Stimulated activated CD4-positive, alpha-beta T cell treated with anti-CD3 and anti-CD28 coated beads, Interleukin-15, amount 100 ng/mL, for 1 hour (primary cell): ENCODE measurements at places on chromosomes 12 and 14.

DNA sequence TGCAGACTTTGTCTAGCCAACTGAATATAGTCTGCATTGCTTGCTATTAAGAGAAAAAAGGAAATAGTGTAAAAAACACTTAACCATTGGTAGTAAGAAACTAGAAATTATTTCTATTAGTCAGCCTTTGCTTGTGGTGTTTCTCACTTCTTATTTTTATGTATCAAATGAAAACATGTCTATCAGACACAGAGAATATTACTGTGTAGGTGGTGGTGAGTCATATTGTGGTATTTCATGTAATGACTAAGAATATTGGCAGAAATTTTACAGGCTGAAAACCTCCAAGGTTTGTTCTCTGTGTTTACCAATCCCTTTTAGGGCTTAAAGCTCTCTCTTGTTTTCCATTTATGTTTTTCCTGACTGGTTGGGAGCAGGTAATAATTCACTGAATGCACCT is 87.2 kb downstream of the DAAM1 start:
- DNase-seq = no peak

DNA sequence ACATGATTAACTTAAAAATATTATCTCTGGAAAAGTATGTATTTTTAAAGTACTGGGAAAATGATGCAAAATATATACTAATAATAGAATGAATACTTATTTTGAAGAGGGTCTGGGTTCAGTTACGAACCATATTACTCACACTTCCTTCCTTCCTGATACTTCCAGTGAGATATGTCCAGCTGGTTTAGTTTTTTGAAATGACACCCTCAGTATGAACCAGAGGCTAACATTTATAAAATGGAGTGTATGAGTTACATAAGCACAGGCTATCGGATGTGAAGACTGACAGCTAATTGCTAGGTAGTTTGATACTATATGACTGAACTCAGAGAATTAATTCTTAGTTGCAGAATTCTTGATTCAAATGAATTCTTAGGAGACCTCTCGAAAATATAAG is 122.9 kb downstream of the OTOGL start:
- DNase-seq = no peak

- no peak for DNase-seq
Observed at GRCh38 chr12:98123021-98123461, 392.3 kb upstream of the TMPO start.

- no peak for DNase-seq
Observed at GRCh38 chr14:94171208-94171607, 2.9 kb upstream of the PPP4R4 start.

GRCh38 chr14:78448164-78449094 is 278.3 kb downstream of the NRXN3 start:
- no peak for DNase-seq

- no peak for DNase-seq
Observed at GRCh38 chr12:9084417-9084816, 31.3 kb downstream of the A2M start.

GRCh38 chr12:80979816-80980215 is 42.1 kb upstream of the LIN7A start:
- no peak for DNase-seq

DNA sequence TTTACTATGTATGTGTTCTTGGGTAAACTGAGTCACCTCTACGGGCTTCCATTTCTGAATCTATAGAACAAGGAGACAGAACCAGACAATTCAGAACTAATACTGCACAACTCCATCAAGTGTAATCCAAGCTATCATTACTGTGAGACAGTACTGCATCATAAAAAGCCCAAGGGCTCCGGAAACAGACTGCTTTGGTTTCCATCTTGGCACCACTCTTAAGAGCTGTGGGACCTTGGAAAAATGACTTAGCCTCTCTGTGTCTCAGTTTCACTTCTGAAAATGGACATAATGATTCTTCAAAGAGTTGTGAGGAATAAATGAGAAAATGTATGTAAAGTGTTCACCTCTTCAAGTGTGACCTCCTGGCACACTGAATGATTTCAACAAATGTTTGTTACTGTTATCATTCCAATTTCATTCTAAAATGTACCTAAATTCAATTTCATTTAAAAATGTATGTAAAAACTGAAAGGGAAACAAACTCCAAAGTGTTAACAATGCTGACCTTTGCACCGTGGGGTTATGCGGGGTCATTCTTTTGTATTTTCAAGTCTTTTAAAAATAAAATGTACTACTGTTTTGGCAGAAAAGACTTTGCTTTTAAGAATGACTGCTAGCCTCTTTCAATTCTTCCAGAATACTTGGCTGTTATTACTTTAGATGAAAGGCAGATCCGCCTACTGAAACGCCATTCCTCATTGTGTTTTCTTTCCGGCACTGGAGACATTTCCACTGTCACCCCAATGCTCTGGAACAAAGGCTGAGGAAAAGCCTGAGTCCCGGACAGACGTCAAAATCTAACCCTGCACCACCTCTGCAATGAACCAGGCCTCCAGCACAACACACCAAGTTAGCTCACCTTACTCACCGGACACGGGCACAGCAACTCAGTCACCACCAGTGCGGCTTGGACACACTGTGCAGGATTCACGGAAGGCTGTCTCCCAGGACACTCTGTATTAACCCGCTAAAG is 62.8 kb downstream of the TMCC3 start:
- DNase-seq = no peak

- DNase-seq = no peak
Observed at GRCh38 chr14:59395672-59396071, 69.5 kb downstream of the GPR135 start.

- no peak for DNase-seq
Observed at GRCh38 chr12:22066310-22066709, 20.3 kb downstream of the CMAS start.

- DNase-seq = no peak
Observed at GRCh38 chr12:64707926-64708325, 51.3 kb downstream of the GNS start.

DNA sequence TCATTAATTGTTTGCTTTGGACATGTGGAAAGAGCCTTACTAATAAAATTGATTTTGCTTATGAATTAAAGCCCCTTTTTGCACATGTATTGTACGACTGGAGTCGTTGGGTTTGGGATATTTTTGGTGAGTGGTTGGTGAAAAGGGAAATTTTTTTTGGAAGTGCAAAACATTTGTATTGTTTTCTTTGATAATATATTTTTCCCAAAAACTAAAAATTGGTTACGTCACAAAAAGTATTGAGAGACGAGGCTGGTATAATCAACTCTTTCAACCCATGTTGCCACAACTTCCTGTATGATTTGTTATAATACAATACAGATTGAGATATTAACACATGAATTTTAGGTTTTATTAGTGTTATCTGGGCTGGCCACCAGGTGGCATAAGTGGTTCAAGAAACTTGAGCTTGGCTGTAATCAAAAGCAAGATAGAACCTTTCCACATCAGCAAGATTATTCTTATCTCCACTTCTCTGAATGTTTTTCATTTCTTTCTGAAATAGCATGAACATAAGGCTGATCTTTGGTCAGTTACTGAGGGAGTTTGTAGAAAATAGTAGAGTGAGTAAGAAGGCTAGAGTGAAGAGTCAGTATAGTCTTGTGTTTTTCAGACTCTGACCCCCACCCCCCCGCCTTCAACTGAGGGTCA is 8.7 kb downstream of the NGDN start:
- DNase-seq = peak; percentile 28

- DNase-seq = peak; percentile 31
Observed at GRCh38 chr14:34043627-34044372, 92.9 kb upstream of the EGLN3 start.

DNA sequence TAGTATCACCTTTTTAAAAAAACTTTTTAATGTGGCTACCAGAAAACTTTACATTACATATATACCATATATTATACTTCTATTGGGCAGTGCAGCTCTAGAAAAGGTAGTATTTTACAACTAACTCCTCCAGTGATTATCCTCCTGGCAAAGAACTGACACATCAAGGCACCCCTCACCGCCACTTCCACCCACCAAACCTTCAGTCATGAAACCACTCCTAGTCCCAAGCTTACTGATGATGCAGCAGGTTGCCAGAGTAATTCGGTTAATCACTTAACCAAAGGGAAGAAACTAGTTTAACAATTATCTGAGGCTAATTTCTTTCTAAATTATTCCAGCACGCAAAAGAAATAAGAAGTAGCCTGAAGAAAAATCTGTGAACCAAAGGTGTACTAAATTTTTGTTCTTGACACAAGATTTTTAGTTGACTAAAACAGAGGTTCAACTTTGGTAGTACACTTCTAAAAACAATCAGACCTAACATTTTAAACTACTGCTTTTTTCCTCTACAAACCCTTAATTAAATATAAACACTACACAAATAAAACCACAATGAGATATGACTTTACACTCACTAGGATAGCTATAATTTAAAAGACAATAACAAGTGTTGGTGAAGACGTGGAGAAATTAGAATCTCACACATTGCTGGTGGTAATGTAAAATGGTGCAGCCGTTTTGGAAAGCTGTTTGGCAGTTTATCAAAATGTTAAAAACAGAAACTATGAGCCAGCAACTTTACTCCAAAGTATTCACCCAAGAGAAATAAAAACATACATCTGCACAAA is 16.7 kb downstream of the SPPL3 start:
- DNase-seq = peak; percentile 5

- DNase-seq = no peak
Observed at GRCh38 chr12:53200458-53201176, 6.4 kb downstream of the ITGB7 start.

- DNase-seq = no peak
Observed at GRCh38 chr12:109858764-109859163, 21.6 kb downstream of the GLTP start.

DNA sequence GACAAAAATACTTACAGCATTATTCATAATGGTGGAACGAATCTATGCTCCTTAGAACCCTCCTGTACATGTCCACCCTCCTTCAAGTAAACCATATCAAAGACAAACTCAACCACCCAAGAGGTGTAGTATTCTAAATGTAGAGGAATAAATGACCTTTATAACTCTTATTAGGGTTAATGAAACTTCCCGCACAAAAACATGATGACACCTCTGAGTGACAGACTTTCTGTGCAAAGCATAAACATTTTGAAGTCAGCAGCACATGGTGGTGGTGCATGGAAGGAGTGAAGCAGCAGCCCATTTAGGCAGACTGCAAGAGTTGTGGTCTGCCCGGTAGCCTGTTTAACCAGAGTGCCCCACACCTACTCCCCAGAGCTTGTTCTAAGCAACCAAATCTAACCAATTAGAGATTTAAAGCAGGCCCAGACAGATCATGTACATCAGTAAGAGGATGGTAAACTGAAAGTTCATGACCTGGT is 615 bp upstream of the ASB8 start:
- DNase-seq = no peak

DNA sequence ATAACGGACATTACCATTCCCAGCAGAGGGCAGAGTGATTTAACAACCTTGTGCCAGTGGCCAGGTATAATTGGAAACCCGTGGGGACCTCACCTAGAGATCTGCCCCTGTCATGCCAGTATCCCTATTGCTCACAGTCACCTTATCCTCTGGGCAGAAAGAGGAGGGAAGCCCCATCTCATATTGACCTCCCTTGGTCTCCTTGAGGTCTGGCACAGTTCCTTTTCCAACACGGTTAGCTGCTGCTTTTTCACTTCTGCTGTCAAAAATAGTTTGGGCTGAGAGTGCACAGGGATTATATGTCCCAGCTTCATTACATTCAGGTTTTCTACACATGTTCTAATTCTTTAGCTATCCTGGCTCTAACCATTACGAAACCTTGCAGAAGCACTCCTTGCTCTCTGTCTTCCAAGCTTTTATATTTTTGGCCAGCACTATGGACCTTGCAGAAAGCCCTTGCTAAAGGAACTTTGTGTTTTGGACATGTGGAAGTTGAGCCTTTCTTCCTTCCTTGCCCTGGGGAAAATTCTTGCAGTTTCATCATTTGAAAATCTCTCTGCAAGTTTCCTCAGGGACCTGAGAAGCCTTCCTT is 111.7 kb upstream of the MIS18BP1 start:
- DNase-seq = no peak

- DNase-seq = no peak
Observed at GRCh38 chr12:67091204-67091603, 178.0 kb upstream of the CAND1 start.

- DNase-seq = no peak
Observed at GRCh38 chr12:113812411-113813228, 153.5 kb downstream of the RBM19 start.

- no peak for DNase-seq
Observed at GRCh38 chr14:100056964-100057795, 8.0 kb upstream of the EVL start.

DNA sequence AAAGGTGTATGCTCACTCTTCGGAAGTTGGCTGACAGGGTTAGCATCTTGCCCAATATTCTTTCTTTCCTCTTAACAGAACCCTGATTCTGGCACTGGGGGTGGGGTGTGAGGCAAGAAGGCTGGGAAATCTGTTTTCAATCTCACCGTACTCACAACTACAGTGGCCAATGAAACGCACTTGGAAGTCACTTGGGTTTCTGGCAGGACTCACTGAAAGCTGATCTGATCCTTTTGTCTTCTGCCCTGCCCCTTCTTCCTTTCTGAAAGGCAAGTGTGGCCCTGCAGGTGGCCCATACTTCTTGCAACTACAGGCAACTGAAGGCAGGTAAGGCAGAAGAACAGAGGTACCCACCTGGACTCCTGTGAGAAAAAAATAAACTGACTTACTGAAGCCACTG is 106.9 kb downstream of the STXBP6 start:
- no peak for DNase-seq

DNA sequence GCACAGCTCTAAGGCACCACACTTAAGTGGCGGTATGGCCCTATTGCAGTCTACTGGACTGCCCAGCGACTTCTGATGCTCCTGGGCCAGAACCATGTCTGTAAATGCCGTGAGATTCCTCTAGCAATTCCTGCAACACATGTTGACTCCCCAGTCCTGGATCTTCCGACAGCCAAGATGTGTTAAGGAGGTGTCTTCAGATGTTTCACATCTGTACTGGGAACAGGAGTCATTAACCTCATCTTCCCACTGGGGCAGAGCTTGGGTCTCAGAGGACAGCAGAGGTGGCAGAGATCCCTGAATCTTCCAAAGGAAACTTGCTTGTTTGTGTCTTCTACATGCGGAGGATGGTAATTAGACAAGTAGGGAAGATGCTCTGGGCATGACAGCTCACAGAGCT is 8.2 kb downstream of the TMEM120B start:
- DNase-seq = no peak

DNA sequence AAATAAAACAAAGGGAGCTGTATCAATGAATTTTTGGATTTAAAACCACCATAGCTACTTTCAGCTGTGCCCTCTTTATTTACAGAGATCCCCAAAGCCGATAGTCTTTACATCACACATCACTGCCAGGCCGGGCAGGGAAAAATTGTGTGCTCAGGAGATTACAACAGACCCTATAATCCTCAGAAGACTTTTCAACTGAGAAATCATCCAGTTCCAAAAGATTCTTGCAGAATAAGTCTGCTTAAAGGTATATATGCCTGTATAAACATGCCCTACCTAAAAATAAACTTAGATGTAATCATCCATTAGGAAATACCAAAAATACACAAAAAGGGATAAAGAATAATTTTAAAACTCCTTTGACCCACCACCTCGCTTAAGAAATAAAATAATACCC is 70.1 kb upstream of the MAP1LC3B2 start:
- no peak for DNase-seq
